ENCODE measurements at places on chromosomes 11 and 22.

- peaks cover 4% of the 10 kb centered on the region for H3K4me1 ChIP-seq
- H3K4me3 ChIP-seq = no peak overlapping the region
- H3K36me3 ChIP-seq = peaks cover 75% of the 10 kb centered on the region
- H3K27me3 ChIP-seq = no peaks in the 10 kb centered on the region
- H3K27ac ChIP-seq = no peak overlapping the region
- DNase-seq = no peak
These were observed 28.3 kb downstream of the POLDIP3 start for GRCh38 chr22:42586381-42586780.

GRCh38 chr11:111305162-111305802 is 6.9 kb downstream of the POU2AF3 start:
- no peaks in the 10 kb centered on the region for H3K36me3 ChIP-seq
- peaks cover 23% of the 10 kb centered on the region for H3K27me3 ChIP-seq
- H3K4me3 ChIP-seq = no peak overlapping the region
- H3K27ac ChIP-seq = no peak overlapping the region
- peaks cover 21% of the 10 kb centered on the region for H3K4me1 ChIP-seq
- no peak for DNase-seq

GRCh38 chr22:43007519-43008102 is 7.3 kb downstream of the PACSIN2 start:
- no peak overlapping the region for H3K27ac ChIP-seq
- H3K27me3 ChIP-seq = no peaks in the 10 kb centered on the region
- no peaks in the 10 kb centered on the region for H3K36me3 ChIP-seq
- no peak for DNase-seq
- no peak overlapping the region for H3K4me3 ChIP-seq

DNA sequence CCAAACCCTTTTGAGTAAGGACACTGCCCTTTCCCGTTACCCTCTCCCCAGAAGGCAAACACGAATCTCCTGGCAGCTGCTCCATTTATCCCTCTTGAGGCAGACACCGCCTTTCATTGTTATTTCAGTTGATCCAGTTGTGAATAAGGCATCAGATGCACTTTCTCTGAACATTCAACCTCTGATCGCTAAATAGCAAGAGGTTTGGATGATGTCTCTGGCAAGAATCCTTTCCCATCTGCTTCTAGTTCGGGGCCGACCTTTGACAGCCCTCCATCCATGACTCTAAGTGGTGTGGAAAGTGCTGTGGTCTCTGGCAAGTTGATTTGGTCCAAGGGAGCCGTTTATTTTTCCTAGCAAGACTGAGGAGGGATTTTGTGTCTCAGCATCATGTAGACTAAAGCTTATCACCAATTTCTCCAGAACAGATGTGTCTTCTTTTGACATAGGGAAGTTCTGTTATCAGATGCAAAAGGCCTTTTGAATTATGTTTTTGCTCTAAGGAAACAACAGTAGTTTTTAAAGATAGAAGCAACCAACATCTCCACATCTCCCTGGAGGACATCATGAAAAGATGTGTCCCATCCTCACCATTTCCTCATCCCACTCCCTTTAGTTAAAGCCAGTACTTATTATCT is 123.6 kb downstream of the CCDC34 start:
- H3K27ac ChIP-seq = no peak overlapping the region
- no peak for DNase-seq
- no peak overlapping the region for H3K4me3 ChIP-seq
- H3K4me1 ChIP-seq = peaks cover 9% of the 10 kb centered on the region
- H3K27me3 ChIP-seq = no peaks in the 10 kb centered on the region

- no peak overlapping the region for H3K4me3 ChIP-seq
- no peaks in the 10 kb centered on the region for H3K27me3 ChIP-seq
- H3K36me3 ChIP-seq = peaks cover 90% of the 10 kb centered on the region
These were observed 29.6 kb upstream of the L3MBTL2 start for GRCh38 chr22:41175546-41175945.

DNA sequence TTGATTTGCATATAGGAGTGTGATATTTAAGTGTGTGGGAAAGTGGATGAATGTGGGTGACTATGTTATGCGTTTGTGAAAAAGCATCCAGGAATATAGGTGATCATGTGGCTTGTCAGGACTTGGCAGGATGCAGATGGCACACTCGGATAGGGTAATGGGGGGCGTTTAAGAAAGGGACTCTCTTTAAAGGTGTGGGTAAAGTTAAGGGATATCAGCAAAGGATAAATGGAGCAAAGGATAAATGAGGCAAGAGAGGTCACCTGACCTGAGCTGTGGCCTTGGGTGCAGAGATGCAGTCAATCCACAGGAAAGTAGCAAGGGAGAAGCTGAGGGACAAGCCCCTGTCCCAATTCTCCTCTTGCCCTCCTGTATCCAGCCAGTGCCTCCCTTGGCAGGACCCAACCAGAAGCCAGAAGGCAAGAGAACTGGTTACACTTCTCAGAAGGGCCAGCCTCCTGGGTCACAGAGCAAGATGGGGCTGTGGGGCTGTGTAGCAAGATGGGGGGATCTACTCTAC is 47.5 kb upstream of the GRAMD1B start:
- no peaks in the 10 kb centered on the region for H3K4me1 ChIP-seq
- DNase-seq = no peak
- H3K4me3 ChIP-seq = no peak overlapping the region

DNA sequence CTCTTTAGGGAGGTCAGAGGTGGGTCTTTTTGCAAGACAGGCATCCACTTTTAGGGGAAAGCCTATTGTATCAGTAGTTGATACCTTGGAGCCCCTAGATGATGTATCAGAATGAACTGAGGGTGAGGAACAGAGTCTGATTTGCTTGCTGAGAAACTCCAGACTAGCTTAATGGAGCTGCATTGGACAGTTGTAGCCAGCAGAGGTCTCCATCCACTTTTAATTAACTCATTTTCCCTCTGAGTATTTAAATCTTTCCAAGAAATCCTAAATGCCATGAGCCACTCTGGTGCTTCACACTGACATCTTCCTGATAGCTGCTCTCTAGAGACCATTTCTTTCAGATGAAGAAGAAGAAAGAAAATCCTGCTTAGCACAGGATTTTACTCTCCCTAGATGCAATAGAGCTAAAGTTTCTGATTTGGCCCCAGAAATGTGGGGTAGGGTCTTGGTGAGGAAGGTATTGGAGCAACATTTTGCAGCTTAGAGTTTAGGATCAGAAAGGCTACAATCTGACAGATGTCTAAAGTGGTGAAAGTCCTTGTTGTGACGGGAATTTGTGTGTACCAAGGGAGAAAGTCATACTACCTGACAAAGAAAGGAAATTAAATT is 38.0 kb downstream of the EXT2 start:
- no peaks in the 10 kb centered on the region for H3K27me3 ChIP-seq
- H3K4me1 ChIP-seq = no peaks in the 10 kb centered on the region
- H3K36me3 ChIP-seq = peaks cover 56% of the 10 kb centered on the region
- no peak for DNase-seq
- no peak overlapping the region for H3K27ac ChIP-seq

GRCh38 chr11:16166571-16166970 is 189.8 kb downstream of the SOX6 start:
- H3K4me3 ChIP-seq = no peak overlapping the region
- H3K4me1 ChIP-seq = no peaks in the 10 kb centered on the region
- no peak overlapping the region for H3K27ac ChIP-seq
- H3K36me3 ChIP-seq = no peaks in the 10 kb centered on the region
- H3K27me3 ChIP-seq = no peaks in the 10 kb centered on the region
- no peak for DNase-seq

GRCh38 chr11:86292912-86293616 is 9.0 kb upstream of the HIKESHI start:
- DNase-seq = no peak
- H3K36me3 ChIP-seq = no peaks in the 10 kb centered on the region
- H3K27me3 ChIP-seq = no peaks in the 10 kb centered on the region
- H3K4me3 ChIP-seq = no peak overlapping the region
- H3K27ac ChIP-seq = no peak overlapping the region
- no peaks in the 10 kb centered on the region for H3K4me1 ChIP-seq

DNA sequence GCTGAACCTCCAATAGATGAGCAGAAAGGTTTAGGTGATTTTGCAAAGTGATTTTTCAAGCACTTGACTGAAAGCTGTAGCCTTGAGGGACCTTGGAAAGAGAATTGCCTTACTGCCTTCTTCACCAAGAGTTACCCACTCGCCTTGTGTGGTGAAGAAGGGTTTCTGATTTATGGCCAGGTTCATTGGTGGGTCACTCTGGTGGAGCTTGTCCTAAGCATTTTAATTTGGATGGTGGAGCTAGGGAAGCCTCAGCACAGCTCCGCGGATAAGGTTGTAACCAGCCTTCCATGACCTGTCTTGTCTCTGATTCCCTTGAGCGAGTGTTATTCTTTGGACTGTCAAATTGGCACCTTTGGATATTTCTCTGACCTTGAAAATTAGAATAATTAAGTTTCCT is 226.4 kb downstream of the FAT3 start:
- H3K4me3 ChIP-seq = no peak overlapping the region
- no peak for DNase-seq
- no peak overlapping the region for H3K27ac ChIP-seq
- H3K27me3 ChIP-seq = no peaks in the 10 kb centered on the region
- no peaks in the 10 kb centered on the region for H3K4me1 ChIP-seq
- H3K36me3 ChIP-seq = no peaks in the 10 kb centered on the region

DNA sequence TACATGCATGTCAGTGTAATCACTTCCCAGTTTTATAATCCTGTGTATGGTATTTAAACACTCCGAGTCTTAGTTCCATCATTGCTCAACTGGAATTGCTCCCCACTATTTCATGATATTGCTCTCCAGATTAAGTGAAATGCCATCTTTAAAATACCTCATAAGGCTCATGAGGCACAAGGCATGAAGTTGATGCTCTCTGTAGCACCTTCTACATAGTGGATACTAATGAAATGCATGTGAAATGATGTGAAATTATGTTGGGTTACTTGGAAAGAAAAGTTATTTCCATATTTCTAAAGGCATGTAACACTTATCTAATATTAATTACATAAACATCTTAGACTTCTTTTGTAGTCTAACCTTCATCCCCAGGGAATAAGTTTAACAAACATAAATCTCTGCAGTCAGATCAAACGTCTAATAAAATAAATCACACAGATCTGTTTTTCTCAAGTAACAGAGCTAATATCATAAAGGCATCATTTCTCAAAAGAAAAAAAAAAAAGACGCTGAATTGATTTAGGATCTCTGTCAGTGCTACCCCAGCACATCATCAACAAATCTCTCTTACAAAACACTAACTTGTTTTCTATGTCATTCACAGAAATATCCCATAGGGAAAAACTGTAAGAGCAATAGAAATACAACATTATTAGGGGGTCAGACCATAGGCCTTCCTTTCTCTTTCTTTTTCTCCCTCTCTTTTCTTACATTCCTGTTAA is 736.0 kb upstream of the LRRC4C start:
- no peaks in the 10 kb centered on the region for H3K4me1 ChIP-seq
- DNase-seq = no peak
- H3K4me3 ChIP-seq = no peak overlapping the region
- no peaks in the 10 kb centered on the region for H3K27me3 ChIP-seq
- no peak overlapping the region for H3K27ac ChIP-seq

GRCh38 chr11:15742626-15743519 is 613.5 kb downstream of the SOX6 start:
- H3K36me3 ChIP-seq = no peaks in the 10 kb centered on the region
- H3K4me3 ChIP-seq = no peak overlapping the region
- DNase-seq = no peak
- H3K27ac ChIP-seq = no peak overlapping the region
- H3K4me1 ChIP-seq = no peaks in the 10 kb centered on the region

DNA sequence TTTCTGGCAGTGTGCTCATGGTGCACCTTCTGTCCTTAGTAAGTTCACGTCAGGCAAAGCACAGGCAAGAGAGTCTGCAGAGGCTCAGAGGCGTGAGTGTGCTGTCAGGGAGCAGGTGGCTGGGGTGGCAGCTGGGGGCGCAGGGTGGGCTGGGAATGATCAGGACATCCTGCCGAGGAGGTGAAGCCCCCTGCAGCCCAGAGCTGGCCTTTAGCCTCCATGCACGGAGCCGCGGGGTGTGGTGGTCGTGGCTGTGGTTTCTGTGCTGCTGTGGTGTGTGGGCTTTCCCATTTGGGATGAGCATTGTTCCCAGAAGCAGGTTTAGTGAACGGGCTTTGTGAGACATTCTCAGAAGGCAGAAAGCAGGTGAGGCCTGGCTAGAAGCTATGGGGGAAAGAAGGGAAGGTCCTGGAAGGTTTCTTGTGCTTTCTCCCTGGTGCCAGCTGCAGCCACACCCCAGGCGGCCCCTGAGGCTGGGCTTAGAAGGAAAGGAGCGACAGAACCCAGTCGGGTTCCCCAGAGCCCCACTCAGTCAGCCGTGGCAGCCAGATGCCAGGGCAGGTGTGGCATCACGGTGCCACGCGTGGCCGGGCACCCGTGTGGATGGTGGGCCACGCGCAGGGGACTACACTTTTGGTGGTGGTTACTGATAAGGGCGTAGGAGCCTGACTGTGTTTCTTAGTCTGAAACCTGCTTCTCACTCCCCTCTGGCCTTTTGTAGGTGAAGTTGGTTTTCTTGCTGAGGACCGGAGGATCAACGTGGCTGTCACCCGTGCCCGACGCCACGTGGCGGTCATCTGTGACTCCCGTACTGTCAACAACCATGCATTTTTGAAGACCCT is 32.0 kb downstream of the IGHMBP2 start:
- H3K27ac ChIP-seq = no peak overlapping the region
- H3K4me1 ChIP-seq = no peaks in the 10 kb centered on the region
- no peak for DNase-seq
- no peak overlapping the region for H3K4me3 ChIP-seq
- H3K36me3 ChIP-seq = peaks cover 84% of the 10 kb centered on the region
- no peaks in the 10 kb centered on the region for H3K27me3 ChIP-seq

GRCh38 chr11:96185220-96185768 is 157.7 kb downstream of the MAML2 start:
- DNase-seq = no peak
- no peaks in the 10 kb centered on the region for H3K27me3 ChIP-seq
- no peak overlapping the region for H3K27ac ChIP-seq
- no peaks in the 10 kb centered on the region for H3K36me3 ChIP-seq
- H3K4me3 ChIP-seq = no peak overlapping the region

- no peak overlapping the region for H3K27ac ChIP-seq
- no peak for DNase-seq
- H3K4me1 ChIP-seq = no peaks in the 10 kb centered on the region
- no peaks in the 10 kb centered on the region for H3K36me3 ChIP-seq
These were observed 5.5 kb upstream of the CYTH4 start for GRCh38 chr22:37276776-37277175.

DNA sequence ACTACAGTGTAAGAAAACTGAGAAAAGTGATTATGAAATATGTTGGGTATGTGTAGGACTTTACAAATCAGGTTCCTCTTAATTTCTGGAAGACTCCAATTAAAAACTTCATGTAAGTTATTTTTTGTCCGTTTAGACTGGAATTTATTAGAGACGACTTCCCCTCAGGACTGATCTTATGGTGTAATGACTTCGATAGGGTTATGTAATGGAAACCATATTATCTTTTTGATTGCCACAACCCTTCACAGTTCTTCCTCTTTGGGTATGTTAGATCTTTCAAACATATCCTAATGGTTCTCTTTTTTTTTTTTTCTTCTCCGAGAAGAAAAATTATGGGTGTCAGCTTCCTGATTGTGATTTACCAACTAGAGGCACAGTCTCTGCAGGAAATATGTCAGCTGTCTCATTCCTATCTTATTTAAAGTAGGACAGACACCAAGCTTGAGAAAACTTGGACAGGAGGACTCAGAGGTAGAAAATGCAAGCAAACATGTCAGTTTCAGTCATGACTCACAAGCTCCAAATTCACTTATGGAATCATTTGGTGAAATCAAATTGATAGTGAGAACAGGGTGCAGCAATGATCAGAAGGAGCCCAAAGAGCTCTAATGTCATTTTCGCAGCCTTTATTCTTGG is 11.1 kb upstream of the LDLRAD3 start:
- no peak overlapping the region for H3K27ac ChIP-seq
- peaks cover 9% of the 10 kb centered on the region for H3K4me1 ChIP-seq
- DNase-seq = no peak
- no peaks in the 10 kb centered on the region for H3K36me3 ChIP-seq
- H3K4me3 ChIP-seq = no peak overlapping the region
- no peaks in the 10 kb centered on the region for H3K27me3 ChIP-seq

GRCh38 chr11:88377144-88377543 is 39.6 kb upstream of the CTSC start:
- no peak overlapping the region for H3K27ac ChIP-seq
- no peaks in the 10 kb centered on the region for H3K4me1 ChIP-seq
- no peak overlapping the region for H3K4me3 ChIP-seq

Data from suprapubic skin (tissue), 4 donors.